Kidney epithelial cell (primary cell): ENCODE measurements at places on chromosomes 7 and 10. TPM values are rescaled to one million over a fixed set of nuclear protein-coding genes. Genes with fewer than 3 reads are reported as not detected.

DNA sequence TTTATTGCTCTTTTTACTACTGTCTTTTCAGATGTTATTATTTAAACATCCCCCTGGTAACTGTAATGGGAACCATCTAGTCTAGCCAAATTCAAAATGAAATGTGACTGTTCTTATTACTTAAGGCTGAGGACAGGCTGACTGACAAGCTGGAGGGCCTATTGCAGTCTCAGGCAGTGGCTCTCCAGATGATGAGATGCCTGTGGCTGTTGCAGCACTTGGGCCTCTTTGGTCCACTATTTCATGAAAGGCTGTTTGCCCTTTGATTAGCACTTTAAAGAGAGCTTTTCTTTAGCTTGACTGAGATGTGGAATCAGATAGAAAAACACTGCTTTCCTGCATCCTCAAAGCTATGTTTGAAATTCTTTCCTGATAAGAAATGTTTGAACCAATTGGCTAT, 540.5 kb downstream of the SORCS3 start:
- no peak for DNase-seq

DNA sequence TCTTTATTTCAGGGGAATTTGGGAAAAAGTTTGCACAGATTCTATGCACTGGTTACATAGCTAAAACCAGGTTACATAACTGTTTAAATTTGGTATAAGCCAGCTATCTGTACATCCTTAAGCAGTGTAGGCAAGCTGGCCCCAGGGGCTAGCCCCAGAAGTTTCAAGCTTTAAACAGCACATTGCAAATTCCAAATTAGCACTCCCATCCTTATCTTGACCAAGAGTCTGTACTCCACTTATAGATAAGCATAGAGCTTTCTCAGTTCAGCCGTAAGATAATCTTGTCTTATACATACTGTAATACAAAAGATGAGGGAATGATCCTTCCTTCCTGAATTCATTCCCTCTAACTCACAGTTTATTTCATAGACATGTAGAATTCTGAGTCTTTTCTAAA, 109.3 kb downstream of the SPAG6 start:
- DNase-seq = no peak

DNA sequence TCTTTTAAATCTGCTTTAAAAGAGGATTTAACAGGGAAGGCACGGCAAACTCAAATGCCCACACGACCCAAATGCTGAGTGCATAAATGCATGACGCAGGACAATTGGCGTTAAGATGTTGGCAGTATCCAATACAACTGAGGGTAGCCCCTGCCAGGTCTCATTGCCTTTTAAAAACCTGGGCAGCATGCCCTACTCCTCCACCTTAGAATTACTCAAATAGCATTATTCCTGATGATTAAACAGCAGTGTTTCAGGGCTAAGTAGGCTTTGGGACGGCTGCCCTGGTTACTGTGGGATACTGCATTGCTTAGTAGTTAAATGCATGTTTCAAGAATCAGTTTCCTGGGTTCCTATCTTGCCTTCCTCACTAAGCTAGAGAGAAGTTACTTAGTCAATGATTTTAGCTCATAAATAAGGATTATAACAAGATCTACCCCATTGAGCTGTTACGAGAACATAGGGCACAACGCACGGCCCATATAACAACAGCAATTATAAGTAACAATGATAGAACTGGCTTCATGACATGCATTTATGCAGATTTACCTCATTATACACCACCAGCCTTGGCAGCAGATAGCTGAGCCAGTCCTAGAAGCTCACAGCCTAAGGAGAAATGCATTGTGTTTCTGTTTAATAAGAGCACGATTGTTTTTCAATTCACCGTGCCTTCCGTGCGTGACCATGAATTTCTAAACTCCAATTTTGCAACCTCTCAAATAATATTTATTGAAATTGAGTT, 7.9 kb downstream of the TUBAL3 start:
- no peak for DNase-seq

DNA sequence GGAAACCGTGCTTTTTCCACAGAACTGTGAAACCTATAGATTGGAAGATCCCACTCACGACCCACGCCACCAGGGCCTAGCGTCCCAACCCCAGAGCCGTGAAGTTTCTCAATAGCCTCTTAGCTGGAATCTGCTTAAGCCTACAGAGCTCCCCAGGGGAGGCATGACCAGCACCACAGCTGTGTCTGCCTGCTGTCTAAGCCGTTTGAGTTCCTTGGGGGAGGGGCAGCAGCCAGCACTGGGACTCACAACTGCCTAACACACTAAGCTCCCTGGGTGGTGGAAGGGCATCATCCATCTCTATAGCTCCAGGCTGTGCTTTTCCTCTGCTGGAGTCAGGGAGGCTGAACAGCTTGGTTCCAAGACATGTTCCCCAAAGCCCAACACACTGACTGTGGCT, 26.0 kb upstream of the TMEM140 start:
- no peak for DNase-seq

- DNase-seq = no peak
Measured at GRCh38 chr10:21600804-21601433, 66.9 kb downstream of the MLLT10 start.

DNA sequence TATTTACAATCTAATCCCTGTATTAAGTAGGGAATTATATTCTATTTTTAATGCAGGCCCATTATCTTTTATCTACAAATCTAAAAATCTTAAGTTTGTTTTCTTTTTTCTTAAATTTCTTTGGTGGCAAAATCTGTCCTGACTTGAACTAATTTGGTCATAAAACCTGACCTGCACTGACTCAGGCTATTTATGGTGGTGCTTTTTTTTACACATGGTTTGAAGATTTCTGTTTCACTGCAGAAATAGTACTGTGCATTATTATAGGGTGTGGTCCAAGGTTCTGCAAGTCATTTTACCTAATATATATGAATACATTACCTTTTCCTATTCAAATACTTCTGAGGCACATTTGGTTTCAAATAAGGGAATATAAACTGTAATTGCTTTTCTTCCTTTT, 137.0 kb downstream of the CD36 start:
- no peak for DNase-seq

- no peak for DNase-seq
Measured at GRCh38 chr10:80207768-80208370, 2.5 kb upstream of the ANXA11 start.

DNA sequence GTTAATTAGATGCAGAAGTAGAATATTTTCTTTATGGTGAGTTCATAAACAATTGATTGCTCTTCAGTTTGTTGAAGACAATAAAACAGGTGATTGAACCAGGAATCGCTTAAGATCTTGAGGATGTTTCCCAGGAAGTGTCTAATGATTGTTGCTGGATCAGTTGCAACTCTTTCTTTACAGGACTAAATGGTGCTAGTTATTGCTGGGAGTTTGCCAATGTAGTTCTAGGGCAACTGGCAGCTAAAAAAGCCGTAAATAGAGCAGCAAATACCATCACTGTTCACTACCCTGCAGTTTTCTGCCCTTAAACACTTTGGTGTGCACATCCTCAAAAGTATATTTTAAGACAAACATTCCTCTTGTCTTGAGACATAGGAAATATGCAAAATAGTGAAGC, 119.2 kb upstream of the ANK3 start:
- no peak for DNase-seq

- no peak for DNase-seq
Measured at GRCh38 chr7:106069471-106070200, 42.5 kb downstream of the SYPL1 start.

- no peak for DNase-seq
Measured at GRCh38 chr10:17427666-17428350, 26.6 kb downstream of the ST8SIA6 start.

GRCh38 chr7:97630116-97630515, 101.8 kb upstream of the TAC1 start:
- DNase-seq = no peak

DNA sequence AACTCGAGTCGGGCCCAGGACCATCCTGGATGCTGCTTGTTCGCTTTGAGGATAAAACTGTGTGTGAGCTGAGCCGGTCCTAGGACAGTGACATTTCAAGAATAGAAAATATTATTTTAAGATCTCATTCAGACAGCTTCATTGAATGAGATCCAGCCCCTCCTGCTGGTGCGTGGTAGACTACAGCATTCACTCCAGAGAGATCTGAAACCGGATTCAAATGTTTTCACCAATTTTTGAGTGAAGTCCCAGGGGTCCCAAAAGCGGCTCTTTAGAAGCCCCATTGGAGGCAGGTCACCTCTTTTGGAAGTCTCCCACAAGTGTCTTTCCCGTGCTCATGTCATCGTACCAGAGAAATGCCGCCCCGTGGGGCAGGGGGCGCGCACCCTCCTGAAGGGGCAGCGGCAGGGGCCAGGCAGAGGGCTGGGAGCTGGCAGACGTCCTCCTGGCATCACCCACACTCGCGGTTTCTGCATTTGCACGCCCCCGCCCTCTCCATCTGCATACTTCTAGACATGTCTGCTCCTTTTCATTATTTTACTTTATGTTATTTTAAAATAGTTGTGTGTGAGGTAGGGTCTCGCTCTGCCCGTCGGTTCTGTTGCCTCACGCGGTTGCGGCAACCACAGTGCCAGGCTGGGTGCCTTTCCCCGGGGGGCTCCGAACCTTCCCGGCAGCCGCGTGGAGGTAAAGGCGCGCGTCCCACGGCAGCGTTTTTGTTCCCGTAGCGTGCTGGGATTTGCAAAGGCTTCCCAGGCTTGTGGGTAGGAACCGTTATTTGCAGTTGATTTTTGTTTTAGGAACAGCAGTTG, 52.3 kb upstream of the DPYSL4 start:
- no peak for DNase-seq

GRCh38 chr10:131678171-131678570, 222.6 kb upstream of the PPP2R2D start:
- DNase-seq = no peak

GRCh38 chr7:50141854-50142253, 48.8 kb upstream of the ZPBP start:
- DNase-seq = no peak

GRCh38 chr7:20503278-20503950, 112.1 kb upstream of the ABCB5 start:
- no peak for DNase-seq

DNA sequence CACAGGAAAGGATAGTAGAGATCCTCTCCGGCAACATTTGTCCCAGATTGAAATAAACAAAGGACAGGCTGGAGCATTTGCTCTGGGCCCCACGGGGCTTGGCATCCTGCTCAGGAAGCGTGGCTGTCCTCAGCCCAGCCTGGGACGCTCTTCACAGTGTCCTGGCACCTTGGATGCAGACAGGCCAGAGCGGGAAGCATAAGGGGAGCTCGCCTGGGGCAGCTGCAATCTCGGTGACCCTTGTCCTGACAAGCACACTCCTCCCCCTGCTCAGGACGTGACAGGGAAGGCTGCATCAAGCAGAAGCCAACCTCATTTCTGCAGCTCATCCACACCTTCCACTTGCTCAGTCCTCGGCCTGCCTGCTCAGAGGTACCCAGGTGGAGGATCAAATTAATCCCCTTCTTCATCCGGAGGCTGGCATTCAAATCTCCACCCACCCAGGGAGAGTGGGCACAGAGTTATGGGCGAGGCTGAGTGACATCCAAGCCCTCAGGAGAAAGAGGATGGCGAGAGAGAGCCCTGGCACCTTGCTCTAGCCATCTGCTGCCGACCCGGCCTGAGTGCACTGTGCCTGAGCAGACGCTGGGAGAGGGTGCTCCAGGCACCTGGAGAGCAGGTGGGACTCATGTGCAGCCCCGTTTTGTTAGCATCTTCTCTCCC, 47.6 kb downstream of the ABRAXAS2 start:
- DNase-seq = no peak

GRCh38 chr10:10824591-10825148, 193.0 kb upstream of the CELF2 start:
- no peak for DNase-seq

DNA sequence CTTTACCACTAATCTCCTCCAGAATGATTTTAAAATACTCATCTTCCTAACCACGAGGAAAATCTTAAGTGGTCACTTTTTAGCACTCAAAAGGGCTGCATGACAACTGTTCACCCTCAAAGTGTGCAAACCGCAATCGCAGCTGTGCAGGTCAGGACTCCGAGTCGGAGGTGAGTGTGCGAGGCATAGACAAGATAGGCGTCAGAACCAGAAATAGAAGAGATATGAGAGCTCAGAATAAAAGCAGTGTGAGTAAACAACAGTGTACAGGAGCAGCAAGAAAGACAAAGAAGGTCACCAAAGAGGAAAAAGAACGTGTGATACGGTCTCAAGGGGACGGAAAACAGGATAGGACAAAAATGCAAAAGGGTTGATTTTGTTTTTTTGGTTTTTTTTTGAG, 17.5 kb upstream of the ENO4 start:
- DNase-seq = no peak

- DNase-seq = no peak
Measured at GRCh38 chr7:1248143-1248915, 15.7 kb downstream of the UNCX start.

DNA sequence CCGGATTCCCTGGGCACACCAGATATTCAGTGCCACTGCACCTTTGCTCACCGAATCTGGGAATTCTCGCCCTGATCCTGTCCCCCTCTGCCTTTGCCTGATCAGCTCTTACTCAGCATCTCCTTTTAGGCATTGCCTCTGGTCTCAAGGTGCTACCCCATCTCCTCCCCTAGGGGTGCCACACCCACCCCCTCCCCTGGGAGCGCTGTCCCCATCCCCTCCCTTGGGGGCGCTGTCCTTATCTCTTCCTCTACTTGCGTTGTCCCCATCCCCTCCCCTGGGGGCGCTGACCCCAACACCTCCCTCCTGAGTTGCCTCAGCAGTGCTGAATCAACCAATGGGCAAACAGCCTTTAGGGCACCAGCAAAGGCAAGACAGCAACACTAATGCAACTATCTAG, 686.9 kb upstream of the FOXK1 start:
- DNase-seq = no peak

DNA sequence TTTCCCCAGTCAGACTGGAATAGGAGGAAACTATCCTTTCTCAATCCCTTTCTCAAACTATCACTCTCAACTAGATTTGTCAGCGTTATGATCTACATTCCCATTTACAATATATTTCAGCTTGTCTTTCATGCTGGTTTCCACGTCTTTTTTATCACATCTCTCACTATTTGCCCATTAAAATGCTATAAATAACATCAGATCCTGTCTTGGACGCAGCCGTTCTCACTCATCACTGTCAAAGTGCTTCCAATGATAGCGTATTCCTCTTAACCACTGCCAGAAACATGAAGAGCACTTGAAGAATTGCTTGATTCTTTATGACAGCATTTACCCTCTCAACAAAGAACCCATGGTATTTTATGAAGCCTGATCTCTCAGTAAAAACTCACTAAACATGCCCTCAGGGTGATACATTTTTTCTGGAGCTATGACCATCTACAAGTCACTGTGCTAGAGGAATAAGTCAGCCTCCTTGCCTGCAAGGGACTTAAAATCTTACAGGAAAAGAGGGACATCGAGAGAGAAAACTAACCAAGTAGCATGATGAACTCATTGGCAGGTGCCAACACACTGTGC, 205.6 kb upstream of the PFKP start:
- no peak for DNase-seq

The IL6 gene
- 8.5 and 16.2 TPM in 2 replicates for total RNA-seq
